Psoas muscle (tissue), 8 donors: ENCODE measurements at places on chromosomes 5 and 9.

DNA sequence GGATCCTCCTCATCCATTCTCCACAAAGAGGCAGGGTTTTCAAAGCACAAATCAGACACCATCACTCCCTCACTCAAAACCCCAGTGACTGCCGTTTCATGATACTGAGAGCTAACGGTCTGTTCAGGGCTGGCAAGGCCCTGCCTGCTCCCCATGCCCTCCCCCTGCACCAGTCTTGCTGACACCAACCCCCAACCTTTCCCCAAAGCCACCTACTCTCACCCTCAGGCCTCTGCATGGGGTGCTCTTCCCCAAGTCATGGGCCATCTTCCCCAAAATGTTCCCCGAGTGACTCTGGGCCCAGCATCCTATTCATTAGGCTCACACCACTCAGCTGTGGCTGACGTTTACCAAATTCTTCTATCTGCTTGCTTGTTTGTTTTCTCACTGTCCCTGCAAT, 21.7 kb upstream of the OLFM1 start:
- no peak overlapping the region for H3K27ac ChIP-seq
- DNase-seq = no peak
- no peak overlapping the region for H3K4me3 ChIP-seq
- H3K36me3 ChIP-seq = no peaks in the 10 kb centered on the region

DNA sequence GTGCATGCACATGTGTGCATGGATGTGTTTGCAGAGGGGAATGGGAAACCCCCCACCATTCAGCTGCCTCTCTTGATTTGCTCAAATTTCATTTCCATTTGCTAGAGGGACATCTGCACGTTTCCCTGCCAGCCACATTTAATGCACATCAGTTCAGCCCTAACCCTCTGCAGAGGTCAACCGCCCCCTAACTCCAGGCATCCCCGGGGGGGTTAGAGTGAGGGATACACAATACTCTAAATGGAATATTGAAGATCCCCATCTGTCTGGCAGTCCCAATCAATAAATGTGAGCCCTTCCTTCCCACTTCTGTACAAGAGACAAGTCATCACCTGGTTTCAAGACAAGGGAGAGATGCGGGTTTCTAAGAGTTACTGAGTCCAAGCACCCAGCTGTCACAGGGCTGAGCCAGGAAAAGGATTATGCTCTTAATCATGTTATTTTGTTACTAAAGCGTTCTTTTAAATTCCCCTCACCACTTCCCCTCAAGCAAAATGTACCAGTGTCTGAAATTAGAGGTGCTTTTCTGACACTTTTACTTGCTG, 134.1 kb downstream of the SEMA6A start:
- no peak overlapping the region for H3K27ac ChIP-seq
- peaks cover 30% of the 10 kb centered on the region for H3K4me1 ChIP-seq
- no peak overlapping the region for H3K4me3 ChIP-seq

GRCh38 chr5:36743891-36744772, 132.4 kb upstream of the NIPBL start:
- no peaks in the 10 kb centered on the region for H3K27me3 ChIP-seq
- peak overlapping the region; percentile 64 for H3K27ac ChIP-seq

DNA sequence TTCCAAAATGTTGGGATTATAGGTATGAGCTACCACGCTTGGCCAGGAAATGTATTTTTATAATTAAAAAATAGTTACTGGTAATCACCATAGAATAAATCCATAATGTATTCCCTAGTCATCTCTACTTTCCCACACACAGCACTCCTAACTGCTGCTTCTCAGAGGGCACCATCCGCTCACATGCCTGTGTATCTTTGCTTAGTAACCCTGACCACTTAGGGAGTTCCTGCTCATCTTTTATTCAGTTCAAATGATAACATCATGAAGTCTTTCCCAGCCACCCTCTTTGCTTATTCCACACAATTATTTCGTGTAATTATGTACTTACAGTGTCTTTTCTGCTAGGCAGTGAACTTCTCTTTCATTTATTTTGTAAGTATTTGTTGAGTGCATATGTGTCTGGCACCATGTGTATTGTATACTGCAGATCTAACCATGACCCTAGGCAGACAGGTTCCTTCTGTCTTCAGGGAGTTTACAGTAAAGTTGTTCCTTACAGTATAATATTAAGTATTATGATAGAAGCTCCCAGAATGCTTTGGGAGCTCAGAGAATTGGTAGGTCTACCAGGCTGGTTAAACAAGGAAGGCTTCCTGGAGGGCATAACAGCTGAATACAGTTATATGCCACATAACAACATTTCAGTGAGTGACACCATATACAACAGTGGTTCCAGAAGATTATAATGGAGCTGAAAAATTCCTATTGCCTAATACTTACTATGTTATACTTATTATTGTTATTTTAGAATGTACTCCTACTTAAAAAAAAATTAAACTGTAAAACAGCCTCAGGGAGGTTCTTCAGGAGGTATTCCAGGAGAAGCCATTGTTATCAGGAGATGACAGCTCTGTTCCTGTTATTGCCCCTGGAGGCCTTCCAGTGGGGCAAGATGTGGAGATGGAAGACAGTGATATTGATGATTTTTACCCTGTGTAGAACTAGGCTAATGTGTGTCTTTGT, 39.2 kb downstream of the DCAF10 start:
- H3K27ac ChIP-seq = no peak overlapping the region
- H3K36me3 ChIP-seq = no peaks in the 10 kb centered on the region

- H3K27ac ChIP-seq = no peak overlapping the region
- no peak for DNase-seq
- no peaks in the 10 kb centered on the region for H3K27me3 ChIP-seq
- no peaks in the 10 kb centered on the region for H3K36me3 ChIP-seq
- no peak overlapping the region for H3K4me3 ChIP-seq
Measured at GRCh38 chr9:95491543-95492320, 25.0 kb downstream of the PTCH1 start.

DNA sequence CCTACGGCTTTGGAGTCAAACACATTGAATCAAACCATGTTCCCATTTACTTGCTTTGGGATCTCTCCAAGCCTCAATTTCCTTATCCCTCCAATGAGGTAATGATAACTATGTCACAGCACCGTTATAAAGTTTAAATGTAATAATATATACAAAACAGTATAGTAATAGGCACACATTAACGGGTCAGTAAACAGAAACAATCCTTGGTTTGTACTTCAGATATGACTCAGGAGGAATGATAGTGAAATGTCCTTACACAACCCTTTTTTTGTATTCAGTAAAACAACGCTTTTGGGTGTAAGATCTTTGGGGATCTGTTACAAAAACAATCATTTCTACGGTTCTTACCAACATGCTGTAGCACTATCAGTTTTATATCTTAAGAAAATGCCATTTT, 178.5 kb upstream of the GNA14 start:
- no peak overlapping the region for H3K27ac ChIP-seq
- H3K27me3 ChIP-seq = no peaks in the 10 kb centered on the region
- no peak for DNase-seq
- H3K4me1 ChIP-seq = peaks cover 14% of the 10 kb centered on the region

GRCh38 chr9:127252410-127253318, 11.9 kb upstream of the GARNL3 start:
- no peak overlapping the region for H3K4me3 ChIP-seq
- peaks cover 7% of the 10 kb centered on the region for H3K4me1 ChIP-seq
- no peak for DNase-seq

- H3K4me3 ChIP-seq = no peak overlapping the region
- H3K36me3 ChIP-seq = no peaks in the 10 kb centered on the region
- H3K4me1 ChIP-seq = no peaks in the 10 kb centered on the region
Measured at GRCh38 chr9:76321195-76321828, 72.9 kb downstream of the RFK start.

DNA sequence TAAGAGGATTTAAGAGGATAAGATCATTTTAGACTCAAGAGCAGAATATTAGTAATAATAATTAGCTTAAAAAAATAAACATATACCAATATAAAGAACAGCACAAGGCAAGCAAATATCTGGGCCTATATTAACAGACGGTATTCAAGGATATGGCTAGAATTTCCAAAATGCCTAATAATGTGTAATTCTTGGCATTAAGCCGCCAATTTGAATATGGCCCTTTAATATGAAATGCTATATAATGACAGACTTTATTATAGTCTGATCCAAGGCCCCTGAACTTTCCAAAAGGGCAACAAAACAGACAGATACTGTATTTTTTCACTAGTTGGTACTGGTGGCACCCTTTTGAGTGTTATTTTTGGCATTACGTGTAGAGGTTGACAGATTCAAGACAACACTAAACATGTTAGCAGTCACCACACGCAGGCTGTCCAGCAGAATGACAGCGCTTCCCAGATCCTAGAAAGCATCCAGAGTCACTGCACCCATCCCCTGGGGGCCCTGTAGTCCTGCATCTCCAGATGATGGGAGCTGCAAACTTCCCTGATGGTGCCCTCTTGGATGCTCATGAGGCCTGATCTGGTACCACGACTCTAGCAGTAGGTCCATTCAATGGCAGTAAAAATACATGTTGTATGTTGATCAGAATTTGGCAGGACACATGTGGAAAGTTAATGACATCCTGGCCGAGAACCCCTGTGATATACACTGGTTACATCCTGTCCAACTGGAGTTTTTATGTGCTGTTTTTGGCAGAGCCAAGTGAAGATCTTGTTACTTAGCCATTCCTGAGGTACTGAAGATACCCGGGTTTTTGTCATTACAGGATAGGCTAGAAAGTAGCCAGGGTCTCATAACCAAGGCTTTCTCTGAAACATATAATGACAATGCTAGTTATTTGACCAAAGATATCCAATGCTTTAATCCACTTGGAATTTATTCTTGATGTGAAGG, 1.7 kb upstream of the ABL1 start:
- H3K4me1 ChIP-seq = peaks cover 50% of the 10 kb centered on the region
- no peaks in the 10 kb centered on the region for H3K36me3 ChIP-seq
- H3K27ac ChIP-seq = peak overlapping the region; percentile 89
- H3K27me3 ChIP-seq = no peaks in the 10 kb centered on the region
- no peak for DNase-seq
- H3K4me3 ChIP-seq = peak overlapping the region; percentile 83

DNA sequence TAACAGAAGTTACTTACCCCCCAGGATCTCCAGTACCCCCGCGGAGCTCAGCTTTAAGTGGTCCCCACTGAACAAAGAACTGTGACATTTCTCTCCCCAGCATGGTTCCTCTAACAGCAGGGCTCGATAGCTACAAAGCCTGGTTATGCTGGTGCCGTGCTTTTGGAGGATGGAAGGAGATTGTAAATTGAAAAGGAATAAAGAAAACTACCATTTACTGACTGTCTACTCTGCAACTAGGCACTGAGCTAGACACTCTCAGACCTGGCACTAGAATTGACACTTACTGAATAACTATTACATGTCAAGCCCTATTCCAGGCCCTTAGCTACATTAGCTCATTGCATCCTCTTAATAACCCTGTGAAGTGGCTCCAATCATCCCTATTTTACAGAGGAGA, 145.3 kb downstream of the TTLL11 start:
- peaks cover 7% of the 10 kb centered on the region for H3K36me3 ChIP-seq
- no peak overlapping the region for H3K4me3 ChIP-seq
- H3K27me3 ChIP-seq = no peaks in the 10 kb centered on the region
- no peaks in the 10 kb centered on the region for H3K4me1 ChIP-seq
